Forelimb muscle (tissue), 1 donor: ENCODE measurements at places on chromosomes 4 and X. TPM values are rescaled to one million over a fixed set of nuclear protein-coding genes. Genes with fewer than 3 reads are reported as not detected.
A peak's percentile ranks its signal among the peaks of the same experiment; 100 is the strongest.

Gene ANOS1
- polyA plus RNA-seq = 27.7 TPM

- DNase-seq = no peak
Observed at GRCh38 chrX:107687445-107687844, 59.1 kb downstream of the PRPS1 start.

GRCh38 chrX:580030-580429, 50.6 kb upstream of the SHOX start:
- DNase-seq = no peak

DNA sequence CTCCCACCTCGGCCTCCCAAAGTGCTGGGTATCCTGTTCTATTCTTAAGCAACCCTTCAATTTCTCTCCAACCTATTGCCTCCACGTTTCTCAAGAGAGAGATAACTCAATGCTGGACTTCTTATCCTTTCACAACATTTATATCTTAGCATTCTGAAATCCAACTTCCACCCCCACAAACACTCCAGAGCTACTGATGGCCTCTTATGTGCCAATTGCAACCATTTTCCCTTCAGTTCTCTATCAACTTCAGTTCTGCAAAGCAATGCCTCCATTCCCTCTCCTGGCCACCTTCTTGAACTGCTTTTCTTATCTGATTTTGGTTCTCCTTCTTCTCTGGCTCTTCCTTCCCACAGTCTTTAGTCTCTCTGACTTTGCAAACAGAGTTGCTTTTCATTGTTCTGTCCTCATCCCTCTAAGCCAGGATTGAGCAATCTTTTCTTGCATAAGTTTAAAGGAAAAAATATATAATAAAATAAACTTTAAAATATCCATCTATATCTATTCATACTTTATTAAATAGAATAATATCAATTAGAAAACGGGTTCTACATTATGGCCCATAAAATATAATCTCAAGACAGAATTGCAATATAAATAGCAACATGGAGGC, 3.6 kb upstream of the STBD1 start:
- DNase-seq = no peak

DNA sequence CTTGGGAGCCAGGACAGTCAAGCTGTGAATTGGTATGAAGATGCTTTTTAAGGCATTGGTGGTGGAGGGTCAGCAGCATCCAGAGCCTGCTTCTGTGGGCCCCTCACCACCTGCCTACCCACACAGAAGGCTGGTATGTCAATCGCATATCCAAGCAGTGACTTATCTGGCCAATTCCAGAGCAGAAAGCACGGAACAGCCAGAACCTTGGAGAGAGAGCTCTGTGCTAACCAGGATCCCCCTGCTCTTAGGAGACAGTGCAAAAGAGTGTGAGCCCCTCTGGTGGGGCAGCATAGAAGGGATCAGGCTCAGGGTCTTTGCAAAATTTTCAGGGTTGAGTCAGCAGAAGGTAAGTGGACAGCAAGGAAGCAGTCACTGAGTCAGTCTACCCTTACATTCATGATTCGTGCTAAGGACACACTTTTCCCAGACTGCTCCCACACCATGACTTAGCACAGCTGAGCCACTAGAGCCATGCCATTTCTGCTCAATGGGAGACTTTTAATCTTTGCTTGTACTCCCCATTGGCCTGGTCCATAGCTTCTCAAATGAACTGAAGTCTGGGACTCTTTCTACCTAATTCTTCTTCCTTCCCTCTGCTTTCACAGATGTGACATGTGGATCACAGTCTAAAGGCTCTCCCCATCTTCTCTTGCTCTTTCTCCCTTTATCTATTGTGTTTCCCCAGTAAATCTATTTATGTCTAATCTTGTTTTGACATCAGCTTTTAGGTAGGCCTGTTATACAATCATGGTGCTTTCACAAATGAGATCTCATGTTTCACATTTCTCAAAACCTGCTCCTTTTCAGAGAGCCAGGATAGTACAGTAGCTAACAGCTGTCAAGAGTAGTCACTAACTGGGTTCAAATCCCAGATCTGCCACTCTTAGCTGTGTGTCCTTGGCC, 20.0 kb downstream of the MORF4L2 start:
- no peak for DNase-seq

Gene PNMA6F
- polyA plus RNA-seq = not detected

- no peak for DNase-seq
Observed at GRCh38 chrX:44898411-44899221, 25.6 kb downstream of the KDM6A start.

DNA sequence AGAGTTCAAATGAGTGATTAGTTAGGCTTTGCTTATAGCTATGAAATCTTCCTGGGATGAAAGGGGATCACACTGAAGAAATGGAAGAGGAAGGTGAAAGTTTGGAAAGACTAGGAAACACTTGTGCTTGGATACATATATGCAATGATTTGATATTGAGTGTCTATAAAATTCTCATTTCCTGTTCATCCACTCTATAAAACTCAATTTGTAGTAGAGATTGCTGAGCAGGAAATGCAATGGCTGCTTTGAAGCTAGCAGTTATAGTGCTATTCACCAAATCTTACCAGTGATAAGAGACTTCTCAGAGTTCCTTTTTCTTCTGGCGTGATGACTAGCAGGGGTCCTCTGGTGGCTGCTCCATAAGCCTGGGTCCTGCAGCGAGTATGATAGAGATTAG, 128.1 kb upstream of the HPF1 start:
- no peak for DNase-seq

Gene GLRA3
- polyA plus RNA-seq = not detected

- DNase-seq = no peak
Observed at GRCh38 chr4:8904666-8905065, 33.0 kb upstream of the HMX1 start.

DNA sequence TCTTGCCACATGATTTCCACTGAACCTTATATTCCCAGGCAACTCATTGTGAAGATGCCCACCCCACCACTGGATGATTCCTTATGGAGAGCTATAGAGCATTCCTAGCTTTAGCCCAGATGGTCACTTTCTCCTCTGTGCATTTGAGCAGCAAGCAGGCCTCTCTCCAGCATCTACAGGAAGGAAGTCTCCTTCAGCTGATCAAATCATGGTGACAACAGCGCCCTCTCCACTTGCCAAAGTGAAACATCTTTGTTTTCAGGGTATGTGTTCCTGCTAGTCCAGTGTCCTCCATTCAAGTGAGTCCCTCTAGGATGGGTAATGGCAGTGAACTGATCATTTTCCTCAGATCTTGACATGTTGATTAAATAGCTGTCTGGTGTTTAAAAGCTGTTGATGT, 10.9 kb upstream of the SYTL5 start:
- no peak for DNase-seq

- peak; percentile 14 for DNase-seq
Observed at GRCh38 chr4:54513204-54513603, 144.6 kb upstream of the KIT start.

- DNase-seq = no peak
Observed at GRCh38 chrX:142312591-142312990, 107.5 kb upstream of the MAGEC2 start.

DNA sequence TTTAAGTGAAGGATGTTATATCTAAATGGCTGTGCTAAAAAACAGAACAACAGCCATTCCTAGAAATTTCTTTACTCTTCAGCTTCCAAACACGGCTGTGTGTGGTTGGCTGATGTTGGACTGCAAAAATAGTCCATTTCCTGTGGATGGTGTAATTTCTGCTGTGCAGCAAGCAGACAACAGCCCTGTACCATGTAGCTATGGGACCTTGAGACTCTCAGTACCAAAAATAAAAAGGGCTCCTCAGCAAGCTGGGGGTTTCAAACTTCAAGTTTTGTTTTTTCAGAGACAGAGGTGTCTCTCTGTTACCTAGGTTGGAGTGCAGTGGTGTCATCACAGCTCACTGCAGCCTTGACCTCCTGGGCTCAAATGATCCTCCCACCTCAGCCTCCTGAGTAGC, 18.1 kb downstream of the CD40LG start:
- DNase-seq = no peak

DNA sequence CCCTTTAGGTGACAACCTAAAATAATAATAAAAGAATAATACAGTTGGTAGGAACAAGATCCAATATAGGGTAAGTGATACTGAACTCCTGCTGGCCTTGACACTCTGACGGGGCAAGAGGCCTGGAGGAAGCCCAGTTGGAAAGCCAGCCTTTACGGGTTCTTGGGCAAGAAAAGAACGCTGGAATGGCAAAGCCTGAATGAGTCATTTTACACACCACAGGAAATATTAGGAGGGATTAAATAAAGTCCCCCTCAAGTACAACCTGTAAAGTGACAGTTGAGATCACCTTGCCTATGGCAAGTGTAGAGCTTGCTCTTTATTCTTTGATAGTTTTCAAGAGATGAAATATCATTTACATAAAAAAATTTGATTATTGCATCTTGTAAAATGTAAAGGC, 244.5 kb upstream of the TLL1 start:
- DNase-seq = no peak

DNA sequence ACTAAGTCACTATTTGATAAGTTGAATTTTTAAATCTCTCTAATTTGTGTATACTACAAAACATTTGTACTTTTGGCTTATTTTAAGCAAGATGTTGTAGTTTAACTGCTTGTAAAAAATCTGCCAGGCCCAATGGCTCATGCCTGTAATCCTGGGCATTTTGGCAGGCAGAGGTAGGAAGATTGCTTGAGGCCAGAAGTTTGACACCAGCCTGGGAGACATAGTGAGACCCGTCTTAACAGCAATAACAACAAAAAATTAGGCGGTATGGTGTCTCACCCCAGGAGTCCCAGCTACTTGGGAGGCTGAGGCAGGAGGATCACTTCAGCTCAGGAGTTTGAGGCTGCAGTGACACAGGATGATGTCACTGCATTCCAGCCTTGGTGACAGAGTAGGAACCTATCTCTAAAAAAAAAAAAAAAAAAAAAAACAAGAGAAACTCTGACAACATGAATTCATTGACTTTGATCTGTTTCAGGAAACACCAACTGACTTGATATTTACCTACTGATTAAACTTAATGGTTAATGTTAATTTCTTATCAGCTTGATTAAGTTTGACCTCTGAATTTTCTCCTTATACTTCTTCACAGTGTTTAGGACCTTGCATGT, 8.9 kb downstream of the FHIP1A start:
- no peak for DNase-seq
